ENCODE measurements at places on chromosomes 13 and 19.
A peak's percentile ranks its signal among the peaks of the same experiment; 100 is the strongest.

DNA sequence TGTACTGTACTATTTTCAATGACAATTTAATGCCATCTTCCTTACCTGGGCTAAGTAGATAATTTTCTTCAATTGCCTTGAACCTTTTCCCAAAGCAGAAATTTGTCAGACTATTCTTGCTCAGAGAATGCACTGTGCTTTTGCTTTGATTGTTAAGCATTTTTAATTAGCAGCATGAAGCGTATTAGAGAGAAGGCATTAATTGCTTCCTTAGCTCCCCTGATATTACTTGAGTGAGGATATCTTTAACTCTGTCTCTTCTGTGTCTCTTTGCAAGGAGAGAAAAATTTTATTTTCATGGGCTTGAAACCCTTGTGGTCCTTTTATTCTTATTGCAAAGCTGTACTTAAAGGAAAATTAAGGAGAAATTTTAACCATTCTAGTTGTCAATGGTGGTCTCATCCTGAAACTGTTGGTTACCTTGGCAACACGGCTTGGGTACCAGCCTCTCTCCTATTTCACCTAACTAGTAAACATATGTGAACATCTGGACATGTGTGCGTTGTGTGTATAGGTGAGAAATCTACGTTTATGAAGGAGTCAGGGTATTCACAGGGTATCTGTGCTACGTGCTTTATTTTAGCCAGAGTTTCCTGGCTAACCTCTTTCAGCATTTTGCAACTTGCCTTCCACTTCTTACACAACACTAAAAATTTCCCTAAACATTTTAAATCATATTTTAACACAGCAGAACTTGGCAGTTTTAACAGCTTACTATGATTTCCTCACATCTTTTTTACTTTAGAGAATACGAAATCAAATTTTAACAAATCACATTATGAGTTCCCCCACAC is 225.5 kb downstream of the KLF5 start:
- DNase-seq = no peak

GRCh38 chr19:46134527-46134926 is 10.0 kb upstream of the IGFL3 start:
- DNase-seq = peak; percentile 37

DNA sequence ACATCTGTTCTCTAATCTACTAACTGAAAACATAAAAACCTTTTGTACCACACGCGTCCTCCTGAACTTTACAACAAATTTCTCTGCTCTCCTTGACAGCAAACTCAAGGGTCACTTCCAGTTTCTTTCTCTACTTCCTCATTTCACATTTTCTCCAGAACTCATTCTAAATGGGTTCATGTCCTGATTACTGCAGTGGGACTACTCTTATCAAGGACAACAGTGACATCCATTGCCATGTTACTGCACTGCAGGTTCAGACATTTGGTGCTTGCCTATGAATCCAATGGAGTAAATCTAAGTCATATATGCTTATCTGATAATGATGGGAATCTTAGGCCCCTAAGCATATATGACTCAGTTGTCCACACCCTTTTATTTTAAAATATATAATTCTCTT is 35.3 kb downstream of the FPR3 start:
- DNase-seq = no peak

DNA sequence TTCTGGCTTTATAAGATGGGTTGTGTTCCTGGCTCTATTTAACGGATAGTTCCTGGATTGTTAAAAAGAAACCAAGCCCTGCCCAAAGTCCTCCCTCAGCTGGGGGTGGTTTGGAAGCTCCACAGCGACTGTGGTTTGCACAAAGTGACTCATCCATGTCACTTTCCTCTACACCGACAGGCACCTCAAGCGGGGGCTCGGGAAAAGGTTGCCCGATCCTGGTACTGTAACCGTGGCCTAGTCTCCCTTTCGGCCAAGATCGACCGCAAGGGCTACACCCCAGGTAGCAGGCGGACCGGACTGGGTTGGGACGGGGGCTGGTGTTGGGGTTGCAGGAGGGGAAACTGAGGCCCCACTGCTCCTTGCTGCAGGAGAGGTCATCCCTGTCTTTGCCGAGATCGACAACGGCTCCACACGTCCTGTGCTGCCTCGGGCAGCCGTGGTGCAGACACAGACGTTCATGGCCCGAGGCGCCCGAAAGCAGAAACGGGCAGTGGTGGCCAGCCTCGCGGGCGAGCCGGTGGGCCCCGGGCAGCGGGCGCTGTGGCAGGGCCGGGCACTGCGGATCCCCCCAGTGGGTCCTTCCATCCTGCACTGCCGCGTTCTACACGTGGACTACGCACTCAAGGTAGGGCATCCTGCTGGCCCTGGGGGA is 1.6 kb downstream of the ARRDC2 start:
- no peak for DNase-seq

Data from fibroblast of skin of abdomen (primary cell).